ENCODE measurements at places on chromosomes 1 and 21.

DNA sequence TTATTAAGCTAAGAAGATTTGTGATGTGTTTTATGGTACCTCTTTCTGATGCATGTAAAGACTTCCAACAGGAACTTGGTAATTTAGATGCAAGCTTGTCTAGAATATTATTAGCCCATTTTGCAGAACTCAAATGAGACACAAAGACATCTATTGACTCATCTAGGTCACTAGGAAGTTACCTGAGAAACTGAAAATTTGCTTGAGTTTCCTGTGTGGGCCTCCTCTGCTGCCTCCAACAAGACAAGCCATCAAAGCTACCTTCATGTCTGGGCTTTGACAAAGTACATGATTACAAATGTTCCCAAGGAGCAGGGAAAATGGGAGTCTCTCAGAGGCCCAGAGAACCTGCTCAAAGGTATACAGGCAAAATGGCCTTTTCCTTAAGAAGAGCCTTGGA lies 5.6 kb downstream of the RUNX1 start:
- DNase-seq: no peak

DNA sequence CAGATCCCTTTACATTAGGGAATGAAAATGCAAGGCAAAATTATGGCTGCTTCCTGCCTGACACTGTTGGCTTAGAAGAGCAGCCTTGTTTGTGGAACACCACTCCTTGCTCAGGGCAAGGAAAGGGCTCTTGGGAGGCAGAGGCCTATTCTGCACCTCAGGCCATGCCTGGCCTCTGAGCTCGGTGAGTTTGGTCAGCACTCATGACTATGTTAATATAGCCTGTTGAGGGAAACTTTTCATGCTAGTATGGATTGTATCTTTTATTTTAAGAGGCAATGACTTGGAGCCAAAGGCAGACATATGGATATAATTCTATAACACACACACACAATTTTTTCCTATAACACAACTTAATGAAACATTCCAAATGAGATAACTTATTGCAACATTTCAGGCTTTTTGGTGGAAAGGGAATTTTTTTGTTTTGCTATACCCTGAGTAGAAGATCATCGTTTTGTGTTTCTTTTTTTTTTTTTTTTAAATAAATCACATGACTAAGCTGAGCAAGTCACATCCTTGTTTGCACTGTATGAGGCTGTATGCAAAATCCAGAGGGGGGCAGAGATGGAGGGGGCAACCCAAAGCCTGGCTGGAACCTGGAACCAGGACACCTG lies 5.6 kb upstream of the YRDC start:
- no peak for DNase-seq

GRCh38 chr1:34900775-34901502 lies 28.5 kb downstream of the DLGAP3 start:
- no peak for DNase-seq

DNA sequence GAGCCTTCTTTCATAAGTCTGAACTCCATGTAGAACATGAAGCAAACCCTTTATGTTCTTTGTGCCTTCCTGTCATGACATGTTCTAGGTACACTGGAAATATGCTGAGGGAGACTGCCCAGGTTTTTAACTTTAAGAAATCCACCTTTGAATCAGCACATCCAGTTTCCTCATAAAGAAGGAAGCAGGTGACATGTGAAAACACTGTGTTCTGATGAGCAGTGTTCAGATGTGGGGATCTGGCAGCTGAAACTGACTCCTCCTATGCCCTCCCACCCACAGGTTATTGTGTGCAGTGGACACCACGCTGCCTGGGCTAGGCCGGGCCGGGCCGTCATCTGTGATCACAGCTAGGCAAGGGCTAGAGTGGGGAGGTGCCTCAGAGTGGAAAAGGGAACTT lies 51.1 kb downstream of the CNN3 start:
- no peak for DNase-seq

DNA sequence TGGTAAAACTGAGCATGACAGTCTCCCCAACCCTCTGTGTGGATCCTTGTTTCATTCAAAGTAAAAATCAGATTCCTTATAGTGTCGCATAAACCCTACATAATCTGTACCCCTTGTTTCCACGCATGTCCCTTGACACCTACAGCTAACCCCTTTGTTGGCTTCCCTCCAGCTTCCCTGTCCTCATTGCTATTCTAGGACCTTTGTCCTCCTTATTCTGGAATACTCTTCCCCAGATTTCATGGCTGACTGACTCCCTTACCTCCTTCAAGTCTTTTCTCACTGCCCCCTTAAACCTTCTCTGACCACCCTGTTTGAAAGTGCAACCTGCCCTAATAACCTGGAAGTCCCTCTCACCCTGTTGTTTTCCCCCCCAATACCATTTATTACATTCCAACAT lies 4.0 kb downstream of the RNF11 start:
- no peak for DNase-seq

DNA sequence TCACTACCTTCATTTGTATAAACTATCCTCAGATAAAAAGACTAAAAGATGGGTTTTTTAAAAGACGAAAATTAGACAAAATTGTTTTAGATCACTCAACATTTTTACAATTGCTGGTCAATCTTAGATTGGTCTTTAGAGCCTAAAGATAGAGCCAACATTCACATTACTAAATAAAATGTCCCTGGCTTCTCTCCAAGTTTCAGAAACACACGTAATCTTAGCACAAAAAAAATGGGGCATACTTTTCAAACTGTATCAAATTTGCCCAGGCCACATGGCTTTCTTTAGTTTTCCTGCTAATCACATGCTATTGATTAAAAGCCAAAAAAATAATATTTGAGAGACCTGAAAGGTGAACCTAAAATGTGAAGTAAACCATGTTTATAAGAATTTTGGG lies 288.1 kb downstream of the DPYD start:
- DNase-seq: no peak

GRCh38 chr21:17454315-17455027 lies 58.4 kb upstream of the CXADR start:
- peak; percentile 15 for DNase-seq

GRCh38 chr1:205263580-205264190 lies 35.9 kb downstream of the TMCC2 start:
- DNase-seq: no peak

DNA sequence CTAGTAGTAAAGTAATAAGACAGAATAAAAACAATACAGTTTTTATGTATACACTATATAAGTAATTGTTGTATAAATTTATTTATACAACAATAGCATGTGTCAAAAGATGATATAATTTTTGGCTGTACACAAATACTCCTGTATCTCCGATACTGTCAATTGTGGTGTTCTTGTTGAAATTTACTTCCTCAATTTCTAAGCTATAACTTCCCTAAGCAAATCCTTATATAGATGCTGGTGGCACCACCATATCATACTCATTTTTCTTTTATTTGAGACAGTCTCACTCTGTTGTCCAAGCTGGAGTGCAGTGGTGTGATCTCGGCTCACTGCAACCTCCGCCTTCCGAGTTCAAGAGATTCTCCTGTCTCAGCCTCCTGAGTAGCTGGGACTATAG lies 141.0 kb upstream of the HP1BP3 start:
- no peak for DNase-seq

GRCh38 chr1:78519446-78519845 lies 28.7 kb downstream of the PTGFR start:
- no peak for DNase-seq

DNA sequence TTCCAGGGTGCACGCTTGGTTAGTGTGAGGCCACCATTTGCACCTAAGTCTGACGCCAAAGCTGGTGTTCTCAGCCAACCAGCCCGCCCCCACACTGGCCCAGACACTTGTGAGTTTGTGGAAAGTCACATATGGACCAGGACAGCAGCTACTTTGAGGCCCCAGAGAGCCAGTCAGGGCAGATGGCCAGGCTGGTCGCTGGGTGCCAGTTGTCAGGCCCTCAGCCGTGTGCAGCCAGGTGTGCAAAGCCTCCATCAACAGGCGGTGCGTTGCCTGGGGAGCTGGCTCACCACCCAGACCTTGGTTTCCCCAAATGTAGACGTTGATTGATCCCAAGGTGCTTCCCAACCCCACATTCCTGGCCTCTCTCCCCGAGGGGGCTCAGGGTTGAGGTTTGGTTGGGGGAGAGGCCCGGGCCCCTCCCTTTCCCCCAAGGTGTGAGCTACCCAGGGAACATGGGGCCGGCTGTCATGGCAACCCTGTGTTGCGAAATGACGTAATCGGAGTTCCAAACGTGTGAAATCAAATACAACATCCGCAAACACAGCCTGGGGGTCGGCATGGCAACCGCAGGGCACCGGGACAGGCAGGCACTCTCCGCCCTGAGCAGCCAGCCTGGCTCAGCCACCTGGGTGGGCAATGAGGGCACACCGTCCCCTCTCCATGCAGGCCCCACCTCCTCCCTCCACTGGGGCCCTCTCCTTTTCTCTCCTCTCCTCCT lies 42.2 kb upstream of the WNT4 start:
- no peak for DNase-seq

GRCh38 chr1:182291584-182292192 lies 99.9 kb downstream of the GLUL start:
- DNase-seq: no peak

- DNase-seq: no peak
Observed at GRCh38 chr1:231318568-231318967, 19.1 kb downstream of the EXOC8 start.

DNA sequence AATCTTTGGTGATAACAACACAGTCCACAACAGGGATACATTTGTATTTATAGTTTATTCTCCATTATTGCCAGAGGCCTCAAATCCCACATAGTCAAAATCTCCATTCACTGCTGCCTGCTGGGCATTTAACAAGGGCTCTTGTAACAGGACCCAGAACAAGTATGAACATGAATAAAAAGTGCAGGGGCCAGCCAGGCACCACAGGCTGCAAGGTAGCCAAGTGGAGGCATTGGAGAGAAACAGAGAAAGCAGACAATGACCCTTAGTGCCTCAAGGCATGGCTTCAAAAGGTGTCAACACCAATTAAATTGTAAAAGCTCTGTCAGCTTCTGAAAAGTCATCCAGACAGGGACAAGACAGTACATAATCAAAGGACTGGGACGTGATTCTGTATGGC lies 116.8 kb downstream of the ATP6V1G3 start:
- no peak for DNase-seq

DNA sequence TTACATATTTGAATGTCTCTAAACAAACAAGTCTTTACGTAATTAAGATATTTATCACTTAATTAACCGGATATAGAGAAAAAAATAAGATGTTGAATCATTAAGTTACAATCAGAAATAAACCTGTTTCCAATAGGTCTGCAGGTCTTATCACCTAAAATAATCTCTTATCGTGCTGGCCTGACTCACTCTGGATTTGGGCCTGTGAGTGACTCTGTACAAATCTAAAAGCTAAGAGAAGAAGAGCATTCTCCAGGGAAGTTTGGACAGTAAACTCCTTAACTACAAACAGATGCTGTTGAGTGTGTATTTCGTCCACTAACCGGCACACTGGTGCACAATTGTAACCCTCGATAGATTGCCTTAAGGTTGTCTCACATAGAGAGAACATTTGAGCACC lies 25.3 kb downstream of the CEP104 start:
- DNase-seq: no peak

GRCh38 chr21:33892853-33893252 lies 22.8 kb downstream of the ATP5PO start:
- DNase-seq: no peak

DNA sequence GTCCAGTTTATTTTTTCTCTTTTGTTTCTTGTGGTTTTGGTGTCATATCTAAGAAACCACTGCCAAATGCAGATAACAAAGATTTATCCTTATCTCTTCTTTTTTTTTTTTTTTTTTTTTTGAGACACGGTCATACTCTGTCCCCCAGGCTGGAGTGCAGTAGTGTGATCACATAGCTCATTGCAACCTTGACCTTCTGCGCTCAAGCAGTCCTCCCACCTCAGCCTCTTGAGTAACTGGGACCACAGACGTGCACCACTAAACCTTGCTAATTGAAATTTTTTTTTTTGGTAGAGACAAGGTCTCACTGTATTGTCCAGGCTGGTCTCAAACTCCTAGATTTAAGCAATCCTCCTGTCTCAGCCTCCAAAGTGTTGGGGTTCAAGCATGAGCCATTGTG lies 8.9 kb downstream of the SLC66A1 start:
- no peak for DNase-seq

DNA sequence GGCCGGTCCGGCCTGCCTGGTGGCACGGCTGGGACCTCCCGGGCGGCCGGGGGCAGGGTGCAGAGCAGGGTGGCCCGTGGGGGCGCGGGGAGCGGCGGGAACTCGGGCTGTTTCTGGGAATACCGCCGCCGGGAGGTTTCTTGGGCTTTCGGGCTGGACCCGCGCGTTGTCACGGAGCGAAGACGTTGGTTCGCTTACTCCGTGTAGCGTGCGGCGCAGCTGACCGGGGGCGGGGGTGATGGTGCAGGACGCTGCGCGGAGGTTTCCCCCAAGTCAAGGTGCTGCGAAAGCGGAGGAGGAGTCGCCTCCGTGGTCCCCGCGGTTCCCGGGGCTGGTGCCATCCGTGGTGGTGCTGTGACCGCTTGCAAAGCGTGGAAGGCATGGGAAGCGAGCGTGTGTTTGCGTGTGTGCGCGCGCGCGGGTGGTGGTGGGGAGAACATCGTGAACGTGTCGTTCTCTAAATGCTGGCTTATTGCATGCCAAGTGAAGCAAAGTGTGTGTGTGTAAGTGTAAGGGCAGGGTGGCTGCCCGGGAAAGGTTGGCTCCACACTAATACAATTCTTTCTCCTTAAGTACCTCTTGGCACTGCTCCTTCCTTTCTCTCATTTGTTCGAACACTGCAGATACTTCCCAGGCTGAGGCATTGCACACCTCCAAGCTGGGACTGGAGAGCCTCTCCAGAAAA lies 1.1 kb downstream of the RYR2 start:
- no peak for DNase-seq
